ENCODE measurements at places on chromosomes 3 and 15.

DNA sequence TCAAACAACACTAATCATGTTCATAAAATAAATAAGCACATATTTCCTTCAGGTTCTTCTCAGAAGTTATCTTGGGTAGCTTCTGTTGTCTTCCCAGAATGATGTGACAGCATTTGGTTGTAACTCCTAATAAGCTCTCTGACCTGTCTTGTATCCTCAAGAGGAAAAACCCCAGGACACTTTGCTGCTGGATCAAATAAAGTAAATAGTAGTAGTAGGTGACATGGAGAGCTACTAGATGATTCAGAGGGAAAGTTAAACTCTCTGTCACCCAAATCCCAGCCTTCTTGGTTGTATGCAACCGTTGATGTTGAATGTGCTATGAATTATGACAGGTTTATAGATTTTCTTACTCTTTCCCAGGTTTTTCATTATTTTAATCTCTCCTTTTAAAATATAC is 143.0 kb downstream of the ARPP21 start:
- DNase-seq: no peak

GRCh38 chr15:35932531-35932930 is 386.6 kb upstream of the DPH6 start:
- DNase-seq: no peak

GRCh38 chr3:195558602-195559001 is 15.5 kb upstream of the PPP1R2 start:
- DNase-seq: no peak

- no peak for DNase-seq
These were observed 59.9 kb downstream of the ARHGEF26 start for GRCh38 chr3:154180836-154181691.

DNA sequence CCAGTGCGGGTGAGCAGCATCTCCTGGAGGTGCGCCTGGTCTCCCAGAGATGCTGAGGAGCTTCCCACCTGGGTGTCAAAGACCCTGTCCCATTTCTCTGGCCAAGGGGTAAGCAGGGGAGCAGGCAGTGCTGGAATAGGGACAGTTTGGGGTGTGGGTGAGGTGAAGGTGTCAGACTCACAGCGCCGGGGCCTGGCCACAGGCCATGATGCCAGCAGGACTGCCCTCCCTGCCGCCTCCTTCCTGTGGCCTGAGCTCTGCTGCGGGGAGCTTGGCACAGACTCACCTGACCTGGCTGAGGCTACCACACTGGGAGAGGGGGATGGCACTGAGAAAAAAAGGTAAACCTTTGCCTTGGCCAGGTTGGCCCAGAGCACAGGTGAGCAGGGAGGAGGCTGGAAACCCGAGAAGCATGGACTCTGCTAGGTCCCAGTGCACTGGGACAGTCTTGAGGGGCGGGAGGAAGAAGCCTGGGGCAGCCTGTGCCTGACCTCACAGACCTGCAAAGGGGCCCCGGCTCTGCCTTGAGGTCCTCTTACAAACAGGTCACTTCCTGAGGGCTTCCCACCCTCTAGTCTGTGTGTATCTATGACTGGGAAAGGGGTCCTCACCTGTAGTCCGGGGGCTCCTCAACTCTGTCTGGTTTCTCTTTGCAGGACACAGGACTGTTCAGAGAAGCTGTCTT is 28.2 kb downstream of the GRAMD2A start:
- no peak for DNase-seq

- peak; percentile 79 for DNase-seq
These were observed 56.0 kb upstream of the FLNB start for GRCh38 chr3:57952208-57952631.

GRCh38 chr3:7000501-7000900 is 139.6 kb downstream of the GRM7 start:
- no peak for DNase-seq

GRCh38 chr15:40927873-40928806 is 1.0 kb upstream of the DLL4 start:
- peak; percentile 85 for DNase-seq

- DNase-seq: no peak
These were observed 292.7 kb upstream of the PROK2 start for GRCh38 chr3:72077473-72078259.

- DNase-seq: no peak
These were observed 111.8 kb downstream of the TUSC7 start for GRCh38 chr3:116821371-116821770.

DNA sequence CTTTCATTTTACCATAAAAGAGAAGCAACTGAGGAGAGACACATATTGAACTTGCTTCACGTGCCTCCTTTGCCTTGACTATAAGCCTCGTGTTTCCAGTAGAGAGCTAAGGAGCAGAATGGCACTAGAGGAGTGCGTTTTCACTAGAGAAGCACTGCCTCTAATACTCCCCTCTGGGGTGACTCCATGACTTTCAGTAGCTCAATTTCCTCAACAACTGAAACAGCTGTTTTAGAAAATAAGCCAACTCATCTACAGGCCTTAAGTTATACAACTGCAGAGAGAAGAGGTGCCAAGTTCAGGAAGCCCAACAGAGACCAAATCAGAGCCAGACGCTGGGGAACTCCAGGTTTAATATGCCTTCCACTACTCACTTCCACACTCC is 1.9 kb downstream of the UBP1 start:
- no peak for DNase-seq

GRCh38 chr3:110815008-110815583 is 256.5 kb upstream of the NECTIN3 start:
- DNase-seq: no peak

DNA sequence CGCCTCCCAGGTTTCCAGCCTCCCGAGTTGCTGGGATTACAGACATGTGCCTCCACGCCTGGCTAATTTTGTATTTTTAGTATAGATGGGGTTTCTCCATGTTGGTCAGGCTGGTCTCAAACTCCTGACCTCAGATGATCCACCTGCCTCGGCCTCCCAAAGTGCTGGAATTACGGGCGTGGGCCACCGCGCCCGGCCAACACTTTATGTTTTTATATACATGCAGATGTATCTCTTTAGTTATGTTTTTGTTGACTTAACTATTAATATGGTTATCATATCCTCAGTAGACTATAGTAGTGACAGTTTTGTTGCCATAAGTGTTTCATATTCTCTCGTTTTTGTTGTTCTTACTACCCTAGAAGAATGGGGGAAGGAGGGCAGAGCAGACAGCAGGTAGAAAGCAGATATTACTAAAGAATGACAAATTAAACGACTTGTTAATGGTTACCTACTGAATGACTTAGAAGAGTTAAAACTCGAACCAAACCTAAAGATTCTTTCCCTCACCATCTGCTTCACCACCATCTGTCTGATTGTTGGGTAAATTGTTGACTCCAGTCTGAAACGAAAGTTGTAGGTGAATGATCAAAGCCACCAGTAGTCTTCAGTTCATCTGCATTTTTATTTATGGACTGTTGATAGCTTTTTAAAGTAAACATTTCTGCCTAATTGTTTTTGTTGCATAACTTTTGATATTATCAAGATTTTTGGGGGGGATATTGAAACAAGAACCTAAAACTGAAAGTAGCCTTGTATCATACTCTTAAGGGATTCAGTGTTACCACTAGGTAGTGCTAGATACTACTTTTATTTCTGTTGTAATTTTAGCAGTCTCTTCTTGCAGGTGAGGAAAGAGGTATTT is 89.3 kb downstream of the RASA2 start:
- no peak for DNase-seq

DNA sequence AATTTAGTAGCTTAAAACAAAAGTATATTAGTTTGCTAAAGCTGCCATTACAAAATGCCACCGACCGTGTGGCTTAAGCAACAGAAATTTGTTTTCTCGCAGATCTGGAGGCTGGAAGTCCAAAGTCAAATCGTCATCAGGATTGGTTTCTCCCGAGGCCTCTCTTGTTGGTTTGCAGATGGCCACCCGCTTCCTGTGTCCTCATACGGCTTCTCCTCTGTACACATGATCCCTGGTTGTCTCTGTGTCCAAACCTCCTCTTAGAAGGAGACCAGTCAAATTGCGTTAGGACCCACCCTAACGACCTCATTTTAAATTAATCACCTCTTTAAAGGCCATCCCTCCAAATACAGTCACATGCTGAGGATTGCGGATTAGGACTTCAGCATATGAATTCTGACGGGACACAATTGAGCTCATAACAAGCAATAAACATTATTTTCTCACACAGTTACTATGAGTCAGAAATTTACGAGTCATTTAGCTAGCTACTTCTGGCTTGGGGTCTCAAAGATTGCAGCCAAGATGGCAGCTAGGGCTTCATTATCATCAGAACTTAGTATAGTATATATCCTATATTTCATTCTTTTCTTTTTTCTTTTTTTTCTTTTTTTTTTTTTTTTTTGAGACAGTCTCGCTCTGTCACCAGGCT is 58.4 kb downstream of the RPL39L start:
- no peak for DNase-seq

DNA sequence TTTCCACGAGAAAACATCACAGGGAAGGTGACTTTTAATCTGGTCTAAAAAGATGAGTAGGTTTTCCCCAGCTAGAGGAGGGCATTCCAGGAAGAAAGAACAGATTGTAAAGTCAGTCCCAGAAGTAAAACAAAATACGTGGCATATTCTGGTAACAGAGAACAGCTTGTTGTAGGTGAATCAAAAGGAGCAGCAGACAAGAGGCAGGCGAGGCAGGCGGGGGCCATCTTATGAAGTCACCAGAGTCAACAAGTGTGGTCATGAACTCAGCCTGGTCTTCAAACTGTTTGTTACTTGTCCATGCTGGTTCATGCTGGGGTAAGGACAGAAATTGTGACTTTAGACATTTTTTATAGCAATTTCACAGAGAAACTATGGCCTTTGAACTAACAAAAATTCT is 4.0 kb upstream of the POPDC2 start:
- no peak for DNase-seq

- no peak for DNase-seq
These were observed 250.8 kb upstream of the TGFBR2 start for GRCh38 chr3:30355622-30356021.

DNA sequence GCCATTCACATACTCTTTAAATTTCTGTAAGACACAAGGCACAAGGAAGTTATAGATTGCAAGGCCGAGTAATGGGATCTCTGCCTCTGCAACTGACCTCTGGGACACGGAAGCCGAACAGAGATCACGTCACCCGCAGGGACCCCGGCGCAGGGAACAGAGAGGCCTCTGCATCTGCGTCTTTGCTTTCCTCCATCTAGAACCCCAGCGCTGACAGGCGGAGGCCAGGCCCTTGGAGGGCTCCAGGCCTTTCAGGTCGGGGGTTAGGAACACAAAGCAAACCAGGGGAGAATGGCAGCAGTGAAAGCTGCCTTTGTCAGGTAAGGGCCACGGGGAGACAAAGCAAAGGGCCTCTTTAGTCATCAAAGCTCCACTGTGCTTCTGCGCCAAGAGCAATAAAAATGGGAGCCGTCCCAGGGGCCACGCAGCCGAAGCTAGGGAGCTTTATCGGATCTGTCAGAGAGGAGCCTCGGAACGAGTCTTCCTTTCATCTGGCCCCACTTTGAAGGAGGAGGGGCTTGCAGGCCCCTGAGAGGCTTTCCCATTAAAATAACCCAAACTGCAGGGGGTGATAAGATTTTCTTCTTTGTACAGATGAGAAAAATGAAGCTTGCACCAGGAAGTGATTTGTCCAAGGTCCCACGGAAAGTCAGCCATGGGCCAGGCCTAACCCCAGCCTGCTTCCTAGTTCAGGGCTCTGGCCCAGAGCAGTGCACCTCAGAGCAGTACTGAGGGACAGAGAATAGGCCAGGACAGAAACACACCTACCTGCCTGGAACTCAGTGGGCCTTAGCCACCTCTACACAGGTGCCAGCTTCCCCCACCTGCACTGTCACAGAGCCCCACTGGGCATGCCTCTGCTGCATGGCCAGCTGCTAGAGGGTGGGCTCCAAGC is 84.4 kb upstream of the RAD18 start:
- no peak for DNase-seq

GRCh38 chr3:13235897-13236296 is 162.7 kb upstream of the IQSEC1 start:
- DNase-seq: no peak

DNA sequence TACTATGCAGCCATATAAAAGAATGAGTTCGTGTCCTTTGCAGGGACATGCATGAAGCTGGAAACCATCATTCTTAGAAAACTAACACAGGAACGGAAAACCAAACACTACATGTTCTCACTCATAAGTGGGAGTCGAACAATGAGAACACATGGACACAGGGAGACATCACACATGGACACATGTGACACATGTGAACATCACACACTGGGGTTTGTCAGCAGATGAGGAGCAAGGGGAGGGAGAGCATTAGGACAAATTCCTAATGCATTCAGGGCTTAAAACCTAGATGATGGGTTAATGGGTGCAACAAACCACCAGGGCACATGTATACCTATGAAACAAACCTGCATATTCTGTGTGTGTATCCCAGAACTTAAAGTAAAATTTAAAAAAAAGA is 408.0 kb downstream of the EPHB1 start:
- DNase-seq: no peak

GRCh38 chr3:147425388-147425850 is 16.3 kb downstream of the ZIC1 start:
- DNase-seq: no peak

GRCh38 chr3:38834110-38834509 is 18.1 kb upstream of the SCN10A start:
- DNase-seq: peak; percentile 83

DNA sequence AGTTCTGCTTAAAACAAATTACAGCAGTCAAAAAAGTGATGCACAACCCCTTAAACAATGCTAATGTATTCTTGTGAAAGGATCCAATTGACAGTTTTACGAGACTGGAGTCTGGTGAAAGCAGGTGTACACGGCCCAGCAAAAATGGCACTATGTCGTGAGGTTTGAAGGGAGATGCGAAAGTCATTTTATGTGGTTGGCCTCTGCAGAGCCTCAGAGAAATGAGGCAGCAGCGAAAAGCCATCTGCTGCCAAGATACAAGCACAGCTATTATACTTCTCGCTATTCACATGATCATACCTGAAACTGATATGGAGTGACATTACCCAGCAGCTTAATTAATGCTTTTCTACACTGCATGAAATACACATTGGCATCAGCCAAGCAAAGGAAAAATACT is 36.4 kb downstream of the MECOM start:
- DNase-seq: no peak

- DNase-seq: no peak
These were observed 16.3 kb downstream of the SYNM start for GRCh38 chr15:99121207-99121606.

- DNase-seq: no peak
These were observed 94.8 kb downstream of the FLNB start for GRCh38 chr3:58102976-58103451.

GRCh38 chr3:59709702-59710553 is 660.1 kb upstream of the CFAP20DC start:
- no peak for DNase-seq

- no peak for DNase-seq
These were observed 46.8 kb downstream of the EOMES start for GRCh38 chr3:27675287-27675686.

DNA sequence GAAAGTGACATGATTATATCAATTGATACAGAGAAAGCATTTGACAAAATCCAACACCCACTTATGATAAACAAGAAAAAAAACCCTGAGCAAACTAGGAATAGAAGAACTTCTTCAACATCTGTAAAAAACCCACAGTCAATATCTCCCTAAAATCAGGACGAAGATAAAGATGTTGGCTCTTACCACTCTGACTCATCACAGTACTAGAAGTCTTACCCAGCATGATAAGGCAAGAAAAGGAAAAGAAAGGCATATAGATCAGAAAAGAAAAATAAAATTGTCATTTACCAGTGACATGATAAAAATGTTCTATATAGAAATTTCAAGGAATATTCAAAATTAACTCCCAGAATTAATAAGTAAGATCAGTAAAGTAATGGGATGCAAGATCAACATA is 7.2 kb upstream of the FBXW12 start:
- DNase-seq: no peak

Data from H9 (cell line).